ENCODE measurements at places on chromosomes 7 and 10.

DNA sequence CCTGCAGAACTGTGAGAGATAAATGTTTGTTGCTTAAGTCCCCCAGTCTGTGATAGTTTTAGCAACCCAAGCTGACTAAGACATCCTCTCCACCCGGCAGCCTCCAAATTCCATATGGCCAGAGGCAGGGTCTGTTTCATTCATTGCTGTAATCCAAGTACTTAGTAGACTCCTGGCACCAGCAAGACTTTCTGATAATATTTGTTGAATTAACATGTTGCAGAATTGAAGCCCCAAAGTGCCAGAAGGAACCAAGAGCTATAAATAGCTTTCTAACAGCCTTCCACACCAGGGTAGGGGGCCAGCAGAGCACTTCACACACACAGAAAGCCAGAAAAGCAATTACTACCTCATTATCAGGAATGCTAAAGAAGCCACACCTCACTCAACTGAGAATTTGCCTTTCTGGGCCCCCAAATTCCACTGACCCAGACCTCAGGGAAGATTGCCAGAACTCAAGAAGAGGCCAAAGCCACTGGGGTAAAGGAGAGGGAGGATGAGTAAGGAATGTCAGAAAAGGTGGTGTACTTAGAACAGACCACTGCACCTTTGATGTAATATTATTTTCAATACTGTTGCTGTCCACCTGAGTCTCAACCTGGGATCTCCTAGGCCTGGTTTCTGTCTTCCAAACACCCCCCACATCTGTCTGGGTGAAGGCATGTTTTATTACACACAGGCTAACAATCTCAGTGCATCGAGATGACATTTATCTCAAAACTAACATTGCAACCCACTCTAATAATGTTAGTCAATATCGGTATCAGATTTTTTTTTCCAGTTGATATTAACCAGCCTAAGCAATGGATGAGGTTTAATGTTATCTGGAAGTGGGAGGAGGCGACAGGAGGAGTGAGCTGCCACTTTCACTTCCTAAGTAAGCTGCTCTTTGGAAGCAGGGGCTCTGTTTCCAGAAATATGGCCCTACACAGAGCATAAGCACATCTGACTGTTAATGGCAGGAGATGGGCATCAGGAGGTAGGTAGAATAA, 5.5 kb downstream of the NOD1 start:
- no peak for DNase-seq

DNA sequence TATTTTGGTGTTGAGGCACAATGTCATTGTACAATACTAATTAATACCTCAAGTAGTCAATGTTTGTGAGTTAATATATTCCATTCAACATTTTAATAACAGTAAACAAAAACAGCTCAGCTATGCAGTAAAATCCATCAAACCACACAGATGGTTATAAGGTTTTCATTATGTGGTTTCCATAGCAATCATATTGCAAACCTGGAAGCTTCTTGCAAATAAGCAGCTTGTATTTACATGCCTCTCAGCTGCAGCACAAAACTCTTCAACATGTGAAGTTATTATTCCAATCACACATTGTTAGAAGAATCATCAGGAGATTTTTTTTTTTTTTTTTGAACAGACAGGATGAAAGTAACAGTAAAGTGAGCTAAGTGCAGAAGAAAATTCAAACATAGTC, 170.2 kb downstream of the SKAP2 start:
- no peak for DNase-seq

DNA sequence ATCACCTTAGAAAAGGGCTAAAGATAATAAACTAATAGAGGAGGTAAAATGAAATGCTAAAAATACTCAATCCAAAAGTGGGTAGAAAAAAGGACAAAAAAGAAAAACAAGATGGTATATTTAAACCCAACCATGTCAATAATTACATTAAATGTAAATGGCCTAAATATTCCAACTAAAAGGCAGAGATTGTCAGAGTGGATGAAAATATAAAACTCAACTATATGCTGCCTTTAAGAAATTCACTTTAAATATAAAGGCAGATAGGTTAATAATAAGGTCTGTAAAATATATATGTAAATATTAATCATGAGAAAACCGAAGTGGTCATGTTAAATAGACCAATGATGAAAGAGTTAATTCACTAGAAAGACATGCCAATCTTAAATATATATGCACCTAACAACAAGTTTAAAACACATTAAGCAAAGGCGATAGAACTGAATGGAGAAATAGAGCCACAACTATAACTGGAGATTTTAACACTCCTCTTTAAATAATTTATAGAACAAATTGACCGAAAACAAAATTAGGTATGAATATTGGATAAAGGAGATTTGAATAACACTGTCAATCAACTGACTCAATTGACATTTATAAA, 159.4 kb downstream of the PLPP4 start:
- DNase-seq: no peak

- no peak for DNase-seq
Observed at GRCh38 chr7:31633467-31633866, 53.5 kb upstream of the PPP1R17 start.

DNA sequence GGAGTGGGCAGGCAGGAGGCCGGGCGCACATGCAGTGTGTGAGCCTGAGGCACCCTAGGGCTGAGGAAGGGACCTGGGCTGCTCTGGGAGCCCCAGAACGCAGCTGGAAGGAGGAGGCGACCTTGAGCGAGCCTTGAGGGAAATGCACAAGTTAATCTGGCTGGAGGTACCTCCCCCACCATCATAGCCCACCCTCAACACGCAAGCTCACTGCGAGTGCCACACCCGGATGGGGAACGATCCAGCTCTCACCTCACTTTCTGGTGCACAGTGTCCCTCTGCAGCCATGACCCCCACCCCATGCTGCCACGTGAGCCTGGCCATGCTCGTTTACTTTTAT, 162.4 kb upstream of the PPP2R2D start:
- no peak for DNase-seq

GRCh38 chr10:80199828-80200227, 5.5 kb downstream of the ANXA11 start:
- DNase-seq: no peak

GRCh38 chr7:93715234-93715633, 140.7 kb upstream of the CALCR start:
- peak; percentile 36 for DNase-seq

DNA sequence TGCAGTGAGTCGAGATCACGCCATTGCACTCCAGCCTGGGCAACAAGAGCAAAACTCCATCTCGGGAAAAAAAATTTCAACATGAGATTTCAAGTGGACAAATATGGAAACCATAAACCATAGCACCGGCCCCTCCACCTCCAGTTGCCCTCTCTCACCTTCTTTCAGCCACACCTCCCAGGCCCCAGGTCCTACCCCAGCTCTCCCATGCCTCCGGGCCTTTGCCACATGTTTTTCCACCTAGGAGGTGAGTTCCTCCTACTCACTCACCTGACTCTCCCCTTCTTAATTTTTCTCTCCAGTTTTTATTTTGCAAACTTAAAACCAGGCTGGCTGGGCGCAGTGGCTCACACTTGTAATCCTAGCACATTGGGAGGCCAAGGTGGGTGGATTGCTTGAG, 13.7 kb upstream of the CLDN4 start:
- DNase-seq: no peak

GRCh38 chr10:122127943-122128342, 139.0 kb downstream of the TACC2 start:
- DNase-seq: no peak

DNA sequence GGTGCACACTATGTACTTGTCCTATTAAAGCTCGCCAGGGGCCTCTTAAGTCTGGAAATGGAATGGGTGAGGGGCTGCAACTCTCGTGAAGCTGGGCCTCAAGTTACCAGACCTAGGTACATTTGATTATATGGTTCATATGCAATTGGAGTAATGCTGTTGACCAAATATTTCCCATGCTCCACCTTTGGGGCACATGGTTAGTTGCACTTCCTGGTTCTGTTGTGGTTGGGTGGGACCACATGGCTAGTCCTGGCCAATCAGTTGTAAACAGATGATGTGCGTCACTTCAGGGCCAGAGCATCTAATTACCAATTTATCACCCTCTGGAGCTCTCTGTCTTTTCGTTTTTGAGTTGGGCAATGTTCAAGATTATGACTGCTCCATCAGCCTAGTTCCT, 39.5 kb upstream of the OPN4 start:
- no peak for DNase-seq

GRCh38 chr7:26653430-26654399, 210.7 kb downstream of the SKAP2 start:
- DNase-seq: no peak

- no peak for DNase-seq
Observed at GRCh38 chr10:72598769-72599701, 26.8 kb downstream of the MICU1 start.

- DNase-seq: no peak
Observed at GRCh38 chr10:89221919-89222318, 14.8 kb upstream of the CH25H start.

GRCh38 chr10:103512166-103512565, 18.7 kb downstream of the NEURL1 start:
- DNase-seq: no peak

GRCh38 chr10:69749178-69750010, 52.3 kb upstream of the COL13A1 start:
- DNase-seq: no peak

- no peak for DNase-seq
Observed at GRCh38 chr7:155787171-155787851, 25.0 kb downstream of the SHH start.

- no peak for DNase-seq
Observed at GRCh38 chr7:43491984-43492383, 90.9 kb upstream of the STK17A start.

DNA sequence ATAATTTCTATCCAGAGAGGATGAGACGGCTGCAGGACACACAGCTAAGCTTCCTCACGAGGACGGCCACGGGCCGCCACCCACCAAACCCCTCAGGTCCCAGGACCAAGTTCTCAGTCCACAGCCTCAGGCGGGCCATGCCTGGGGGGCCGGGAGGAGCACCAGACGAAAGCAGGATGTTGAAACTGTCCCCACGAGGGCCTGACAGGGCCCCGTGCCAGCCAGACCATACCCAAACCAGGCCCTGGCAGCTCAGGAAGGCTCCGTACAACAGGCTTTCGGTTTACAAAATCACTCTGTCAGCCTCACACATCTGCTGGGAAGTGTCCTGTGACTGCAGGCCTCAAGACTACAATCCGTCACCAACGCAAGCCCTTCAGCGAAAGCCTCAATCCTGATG, 14.5 kb downstream of the TUBGCP2 start:
- DNase-seq: no peak

DNA sequence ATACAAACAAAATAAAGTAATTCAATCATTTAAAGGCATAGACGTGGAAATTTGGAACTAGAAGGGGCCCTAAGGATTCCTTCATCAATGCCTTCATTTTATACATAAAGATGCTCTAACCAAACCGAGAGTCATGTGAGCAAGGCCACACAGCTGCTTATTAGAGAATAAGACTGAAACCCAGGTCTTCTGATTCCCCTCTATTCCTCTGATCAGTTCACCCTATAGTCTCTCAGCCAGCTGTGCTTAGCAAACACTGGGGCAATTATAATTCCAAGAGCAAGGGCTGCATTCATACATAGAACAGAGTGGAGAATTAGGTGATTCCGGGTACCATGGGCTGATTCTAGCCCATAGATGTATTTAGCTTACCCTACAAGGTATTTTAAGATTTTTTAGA, 9.7 kb upstream of the XPNPEP1 start:
- no peak for DNase-seq

GRCh38 chr10:7035126-7035761, 375.6 kb downstream of the SFMBT2 start:
- peak; percentile 14 for DNase-seq

DNA sequence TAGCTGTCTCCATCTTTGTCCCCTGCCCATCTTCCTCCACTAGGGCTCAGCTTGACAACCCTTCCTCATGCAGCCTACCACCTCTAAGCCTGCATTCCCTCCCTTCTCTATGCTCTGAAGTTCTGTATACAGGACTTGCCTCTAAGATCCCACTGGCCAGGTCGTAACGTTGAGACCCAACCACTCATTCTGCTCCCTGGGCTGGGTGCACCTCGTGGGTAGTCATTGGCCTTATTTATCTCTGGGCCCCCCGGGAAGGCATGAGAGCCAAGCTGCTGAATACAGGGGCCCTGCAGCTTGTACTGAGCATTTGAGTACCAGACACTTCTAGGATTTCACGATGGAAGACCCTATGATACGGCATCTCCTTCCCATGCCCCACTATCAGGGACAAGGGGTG, 31.2 kb downstream of the MYL10 start:
- DNase-seq: no peak

- DNase-seq: no peak
Observed at GRCh38 chr7:28958235-28958979, at the start of gene TRIL. TSS of gene TRIL (minus strand) at chr7:28958330. CDS start at chr7:28958046, 284 bp downstream.

DNA sequence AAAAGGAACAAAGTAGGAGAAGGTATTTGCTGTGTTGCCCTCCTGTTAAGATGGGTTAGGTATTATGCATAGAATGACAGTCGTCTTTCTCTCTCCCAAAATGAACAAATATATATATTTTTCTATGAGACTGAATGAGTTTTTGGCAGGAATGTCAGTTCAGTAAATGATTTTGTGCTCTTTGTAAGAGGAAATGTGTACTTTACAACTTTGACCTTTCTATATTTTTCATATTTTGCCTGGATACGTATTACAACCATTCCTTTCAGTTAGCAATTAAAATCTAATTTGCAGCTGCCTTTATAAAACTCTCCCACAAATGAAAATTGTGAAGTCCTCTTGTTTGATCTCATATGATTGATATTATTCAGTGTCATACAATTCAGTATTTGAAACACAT, 336.6 kb upstream of the MEOX2 start:
- no peak for DNase-seq

Measured in activated CD4-positive, alpha-beta T cell treated with anti-CD3 and anti-CD28 coated beads, Interleukin-2, Interleukin-4, amounts not matched to agents 100 ng/mL and 50 ng/mL, durations not matched to agents 16 hours and 8 hours (primary cell).